Stimulated activated CD4-positive, alpha-beta T cell treated with anti-CD3 and anti-CD28 coated beads, Interleukin-15, amount 100 ng/mL, for 1 hour (primary cell): ENCODE measurements at places on chromosomes 7 and 10.

DNA sequence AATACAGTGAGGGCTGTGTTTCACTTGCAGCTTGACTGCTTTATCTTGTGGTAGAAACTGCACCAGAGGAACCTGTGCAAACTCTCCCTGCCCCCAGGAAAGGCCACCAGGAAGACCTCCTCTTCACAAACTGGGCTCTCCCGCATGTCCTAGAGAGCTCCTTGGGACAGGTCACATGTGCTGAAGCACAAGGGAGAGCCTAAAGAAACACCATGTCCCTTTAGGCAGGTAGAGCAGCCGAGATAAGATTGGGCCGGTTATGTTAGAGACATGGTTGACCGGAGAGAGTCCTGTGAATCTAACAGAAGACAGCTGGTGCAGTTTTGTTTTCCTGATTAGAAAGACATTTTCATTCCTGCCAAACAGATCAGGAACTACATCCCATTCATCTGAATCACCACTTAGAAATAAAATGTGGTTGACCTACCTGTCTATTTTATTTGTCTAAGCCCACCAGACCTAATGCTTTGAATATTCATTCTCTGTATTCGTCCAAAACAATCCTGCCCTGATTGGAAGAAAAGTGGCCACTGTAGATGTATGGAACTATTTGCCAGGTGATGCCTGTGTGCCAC lies 224.1 kb downstream of the GLI3 start:
- no peak for DNase-seq

DNA sequence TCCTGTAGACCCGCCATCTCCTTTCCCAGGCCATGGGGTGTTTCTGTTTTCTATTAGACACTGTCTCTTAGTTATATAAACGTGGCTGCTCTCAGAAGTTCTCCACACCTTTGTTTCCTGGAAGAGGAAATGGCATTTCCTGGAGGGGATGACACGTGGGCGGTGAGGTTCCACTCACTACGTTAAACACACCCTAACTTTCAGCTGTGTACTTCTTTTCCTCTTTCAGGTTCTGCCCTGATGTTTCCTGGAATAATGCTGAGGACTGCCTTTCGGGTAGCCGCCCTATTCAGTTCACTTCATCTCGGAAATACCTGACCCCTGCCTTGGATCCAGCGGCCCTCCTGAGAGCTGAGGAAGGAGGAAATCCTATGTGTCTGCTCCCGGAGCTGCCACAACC lies 3.4 kb upstream of the PRKCQ start:
- peak; percentile 67 for DNase-seq

DNA sequence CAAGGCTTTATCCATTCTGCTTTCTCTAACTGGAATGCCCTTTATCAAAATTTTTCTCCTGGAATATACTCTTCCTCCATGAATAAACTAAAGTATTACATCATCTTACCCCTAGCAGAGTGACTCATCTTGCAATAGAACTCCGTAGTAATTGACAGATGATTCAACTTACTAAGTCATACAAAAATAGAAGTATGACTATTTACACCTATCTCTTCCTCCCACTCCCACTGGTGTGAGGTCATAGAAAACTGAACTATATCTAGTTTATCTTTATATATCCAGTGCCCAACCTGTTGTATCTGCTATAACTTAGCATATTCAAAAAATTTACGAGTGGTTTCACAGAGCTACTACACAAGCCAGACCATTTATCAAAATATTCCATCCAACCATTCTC lies 26.1 kb downstream of the ABCB1 start:
- DNase-seq: no peak

GRCh38 chr7:149217570-149217969 lies 21.9 kb upstream of the ZNF212 start:
- no peak for DNase-seq

DNA sequence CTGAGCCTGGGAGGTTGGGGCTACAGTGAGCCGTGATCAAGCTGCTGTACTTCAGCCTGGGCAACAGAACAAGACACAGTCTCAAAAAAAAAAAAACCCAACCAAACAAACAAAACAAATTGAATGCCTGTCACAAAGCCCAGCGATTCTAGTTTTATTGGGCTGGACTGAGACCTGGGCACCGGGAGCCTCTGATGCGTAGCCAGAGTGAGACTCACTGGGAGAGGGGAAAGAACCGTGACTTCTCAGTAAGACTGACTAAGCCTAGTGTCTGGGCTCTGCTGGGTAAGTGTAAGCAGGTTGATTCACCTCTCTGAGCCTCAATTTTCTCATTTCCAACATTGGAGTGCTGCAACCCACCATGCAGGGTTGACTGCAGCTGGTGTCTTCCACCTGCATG lies 10.1 kb upstream of the LEP start:
- no peak for DNase-seq

- DNase-seq: no peak
Observed at GRCh38 chr7:112447406-112447805, 2.9 kb upstream of the IFRD1 start.

DNA sequence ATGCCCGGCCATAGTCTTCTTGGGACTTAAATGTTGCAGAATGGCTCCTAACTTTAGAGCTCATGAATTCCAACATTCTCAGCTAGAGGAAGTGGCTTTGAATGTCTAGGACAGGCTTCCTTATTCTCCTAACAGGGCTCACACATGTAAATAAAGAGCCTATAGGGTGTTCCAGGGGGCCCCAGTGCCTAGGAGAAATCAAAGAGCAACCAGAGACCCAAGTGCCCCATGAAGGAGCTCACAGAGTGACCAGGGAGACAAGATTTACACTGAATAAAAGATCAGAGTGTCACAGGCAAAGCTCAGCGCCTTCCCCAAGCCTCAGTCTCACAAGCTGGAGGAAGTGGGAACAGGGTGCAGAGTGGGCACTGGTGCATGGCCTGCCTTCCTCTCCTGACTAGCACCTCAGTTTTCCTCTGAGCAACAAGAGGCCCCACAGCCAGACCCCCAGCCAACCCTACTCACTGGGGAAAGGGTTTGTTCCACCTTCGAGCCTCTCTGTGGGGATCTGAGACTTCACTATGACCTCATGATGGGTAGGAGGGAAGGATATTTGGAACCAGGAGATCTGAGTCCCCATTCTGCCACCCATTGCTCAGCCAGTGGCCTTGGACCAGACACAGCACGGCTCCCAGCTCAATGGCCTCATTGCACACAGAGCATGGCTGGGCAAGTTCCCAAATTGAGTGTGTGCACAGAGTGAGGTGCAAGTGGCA lies 16.0 kb downstream of the TMEM273 start:
- no peak for DNase-seq

- DNase-seq: no peak
Observed at GRCh38 chr7:132562690-132563089, 13.6 kb downstream of the PLXNA4 start.

- no peak for DNase-seq
Observed at GRCh38 chr7:106795877-106796231, 69.2 kb upstream of the PIK3CG start.

DNA sequence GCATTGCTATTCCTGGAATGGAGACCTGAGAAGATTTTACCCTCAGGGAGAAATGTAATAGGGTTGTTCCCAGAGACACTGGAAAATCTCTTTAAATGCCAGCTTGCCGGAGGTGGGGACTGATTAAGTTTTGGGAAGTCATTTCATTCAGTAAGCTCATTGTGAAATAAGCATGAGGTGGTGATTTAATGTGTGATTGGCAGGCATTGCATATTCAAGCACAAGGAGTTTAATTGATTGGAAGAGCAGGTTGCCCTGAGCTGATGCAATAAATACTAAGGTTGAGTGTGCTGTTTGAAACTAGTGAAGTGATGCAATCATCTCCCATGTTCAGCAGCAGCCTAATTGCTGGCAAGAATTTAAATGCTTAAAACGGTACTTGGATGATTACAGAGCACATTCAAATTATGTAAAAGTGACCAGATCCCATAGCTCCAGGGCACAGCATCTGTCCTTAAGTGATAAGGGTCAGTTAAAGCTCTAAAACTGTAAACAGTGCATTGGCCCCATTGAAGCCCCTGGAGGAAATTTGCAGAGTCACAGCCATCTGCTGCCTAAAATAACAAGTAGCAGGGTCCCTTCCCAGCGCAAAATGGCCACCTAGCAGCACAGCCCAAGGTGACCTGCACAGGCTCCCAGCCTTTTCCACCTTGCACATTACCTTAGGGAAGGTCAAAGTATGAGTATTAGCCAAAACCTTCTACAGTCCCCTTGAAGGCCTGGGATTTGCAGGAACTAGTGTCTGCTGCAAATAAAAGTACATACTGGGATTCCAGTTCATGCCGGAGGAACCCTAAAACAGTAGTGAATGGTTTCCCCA lies 92.1 kb downstream of the CCDC71L start:
- DNase-seq: no peak

DNA sequence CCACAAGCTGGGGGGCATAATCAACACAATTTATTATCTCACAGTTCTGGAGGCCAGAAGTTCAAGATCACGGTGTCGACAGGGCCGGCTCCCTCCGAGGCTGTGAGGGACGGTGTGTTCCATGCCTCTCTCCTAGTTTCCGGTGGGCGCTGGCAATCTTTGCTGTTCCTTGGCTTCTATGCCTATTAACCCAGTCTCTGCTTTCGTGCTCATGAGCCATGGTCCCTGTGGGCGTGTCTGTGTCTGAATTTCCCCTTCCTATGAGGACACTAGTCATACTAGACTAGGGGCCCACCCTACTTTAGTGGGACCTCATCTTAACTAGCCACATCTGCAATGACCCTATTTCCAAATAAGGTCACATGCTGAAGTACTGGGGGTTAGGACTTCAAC lies 29.4 kb downstream of the HIPK2 start:
- DNase-seq: no peak

GRCh38 chr7:35498416-35498815 lies 196.5 kb downstream of the HERPUD2 start:
- DNase-seq: no peak

- no peak for DNase-seq
Observed at GRCh38 chr7:140541513-140542227, 62.4 kb upstream of the MKRN1 start.

GRCh38 chr10:19488592-19489280 lies 327.5 kb upstream of the PLXDC2 start:
- DNase-seq: no peak

- DNase-seq: no peak
Observed at GRCh38 chr7:40329601-40330153, 194.9 kb downstream of the SUGCT start.

DNA sequence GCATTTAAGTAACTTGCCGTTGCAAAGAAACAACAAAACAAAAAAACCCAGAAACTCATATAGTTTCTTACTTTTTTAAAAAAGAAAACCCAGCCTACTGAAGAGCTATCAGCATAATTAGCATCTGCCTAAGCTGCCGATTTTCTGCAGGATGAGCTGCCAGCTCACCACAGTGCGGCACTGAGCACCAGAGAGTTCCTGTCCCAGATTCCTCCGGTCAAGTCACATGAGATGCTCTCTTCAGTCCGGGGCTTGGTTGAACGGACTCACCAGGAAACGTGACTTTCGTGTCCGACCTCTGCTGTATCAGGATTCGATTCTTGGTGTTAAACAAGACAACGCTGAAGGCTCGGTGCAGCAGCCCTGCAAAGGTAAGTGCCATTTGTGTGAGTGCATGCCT lies 3.2 kb downstream of the IDI2 start:
- DNase-seq: no peak

- no peak for DNase-seq
Observed at GRCh38 chr7:41189866-41190265, 513.0 kb downstream of the INHBA start.

DNA sequence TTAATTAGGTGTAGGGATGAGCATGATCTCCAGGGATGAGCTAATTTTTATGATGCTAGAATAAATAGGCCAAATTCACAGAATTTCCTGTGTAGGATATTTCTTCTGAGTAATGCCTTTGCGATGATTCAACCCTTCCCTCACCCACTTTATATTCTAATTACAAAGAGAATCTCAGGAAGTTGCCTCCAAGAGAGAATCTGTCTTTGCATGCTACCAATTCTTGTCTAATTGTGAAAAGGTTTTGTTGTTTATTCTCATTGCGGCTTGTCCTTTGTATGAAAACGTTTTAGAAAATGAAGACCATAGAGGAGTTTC lies 6.3 kb downstream of the C7orf57 start:
- no peak for DNase-seq

GRCh38 chr10:20948686-20949327 lies 51.7 kb upstream of the NEBL start:
- DNase-seq: no peak

DNA sequence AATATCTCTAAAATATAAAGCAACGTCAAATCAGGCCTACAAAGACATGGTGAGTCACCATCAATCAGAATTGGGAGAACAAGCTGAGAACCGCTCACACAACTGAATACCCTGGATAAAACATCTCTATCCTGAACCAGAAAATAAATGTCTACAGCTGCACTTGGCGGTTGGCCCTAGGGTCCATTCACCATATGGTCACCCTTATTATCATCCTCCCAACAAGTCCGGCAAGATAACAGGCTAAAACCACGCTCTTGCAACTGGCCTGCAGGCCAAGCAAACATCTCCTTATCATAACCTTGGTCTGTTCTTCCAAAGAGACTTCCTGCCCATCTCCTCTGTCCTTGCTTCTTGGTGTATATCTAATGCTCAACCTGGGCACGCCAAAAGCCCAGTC lies 310.7 kb downstream of the CALN1 start:
- DNase-seq: no peak
